ENCODE measurements at places on chromosomes 7 and 10.

DNA sequence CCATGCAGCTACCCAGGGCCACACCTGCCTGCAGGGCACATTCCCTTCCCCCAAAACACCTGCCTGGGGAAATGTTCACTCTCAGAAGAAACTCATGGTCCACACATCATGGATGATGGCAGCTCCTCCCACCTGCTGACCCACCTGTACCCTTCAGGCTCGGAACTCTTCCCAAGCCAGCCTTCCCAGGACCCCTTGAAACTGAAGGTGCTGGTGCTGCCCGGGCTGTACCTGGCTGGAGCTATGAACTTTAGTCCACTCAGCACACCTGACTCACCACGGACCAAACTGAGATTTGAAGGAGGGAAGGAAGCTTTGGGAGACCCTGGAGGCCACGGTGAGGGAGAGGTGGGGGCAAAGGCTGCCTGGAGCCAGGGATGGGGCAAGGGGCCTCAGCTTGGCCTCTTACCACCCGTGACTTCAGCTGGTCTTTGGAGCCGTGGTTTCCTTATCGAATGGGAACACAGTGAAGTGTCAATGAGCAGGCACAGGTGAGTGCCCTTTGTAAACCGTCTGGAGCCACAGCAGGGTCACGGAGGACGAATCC, 30.1 kb upstream of the INPP5A start:
- no peak for DNase-seq

DNA sequence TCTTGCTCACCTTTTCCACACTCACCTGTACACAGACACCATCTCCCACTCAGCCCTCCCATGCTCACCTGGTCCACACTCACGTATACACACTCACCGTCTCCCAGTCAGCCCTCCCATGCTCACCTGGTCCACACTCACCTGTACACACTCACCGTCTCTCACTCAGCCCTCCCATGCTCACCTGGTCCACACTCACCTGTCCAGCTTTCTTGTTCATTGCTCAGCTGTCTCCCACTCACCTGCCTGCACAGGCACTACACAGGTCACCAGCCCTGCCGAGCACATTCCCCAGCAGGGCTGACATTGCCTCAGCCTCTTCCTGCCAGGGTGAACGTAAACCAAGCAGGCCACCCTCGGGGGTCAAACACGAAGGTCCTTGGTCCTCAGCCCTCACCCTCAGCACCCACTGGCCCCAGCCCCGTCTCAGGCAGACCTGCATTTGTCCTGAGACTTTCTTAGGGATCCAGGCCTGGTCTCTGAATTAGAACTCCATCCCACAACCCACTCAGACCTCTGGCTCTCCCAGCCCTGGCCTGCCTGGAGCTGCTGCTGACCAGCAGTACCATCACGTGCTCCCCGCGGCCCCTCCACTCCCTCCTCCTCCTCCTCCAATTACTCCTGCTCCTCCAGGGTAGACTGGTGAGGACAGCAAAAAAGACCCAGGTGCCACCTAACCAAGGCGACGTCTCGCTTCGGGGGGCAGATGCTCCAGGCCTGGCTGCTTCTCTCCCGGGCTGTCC, 12.8 kb upstream of the DNAAF5 start:
- DNase-seq: no peak

DNA sequence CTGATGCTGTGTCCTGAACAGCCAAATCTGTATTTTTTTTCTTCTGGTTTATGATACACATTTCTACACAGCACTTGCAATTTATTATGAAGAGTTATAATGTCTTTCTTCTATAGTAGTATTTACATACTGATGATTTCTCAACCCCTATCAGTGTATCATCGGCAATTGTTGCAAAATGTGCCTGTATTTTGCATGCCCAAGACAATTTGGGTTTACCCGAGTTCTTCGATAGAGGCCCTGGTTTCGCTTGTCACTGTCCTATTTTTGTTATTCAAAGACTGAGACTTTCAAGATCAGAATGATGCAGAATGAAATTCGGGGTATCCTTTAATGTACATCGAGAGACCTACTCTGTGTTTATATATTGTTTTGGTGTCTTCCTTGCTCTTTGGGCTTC, 184.5 kb upstream of the PRSS58 start:
- DNase-seq: no peak

GRCh38 chr7:25675789-25676474, 447.6 kb upstream of the NPVF start:
- no peak for DNase-seq

DNA sequence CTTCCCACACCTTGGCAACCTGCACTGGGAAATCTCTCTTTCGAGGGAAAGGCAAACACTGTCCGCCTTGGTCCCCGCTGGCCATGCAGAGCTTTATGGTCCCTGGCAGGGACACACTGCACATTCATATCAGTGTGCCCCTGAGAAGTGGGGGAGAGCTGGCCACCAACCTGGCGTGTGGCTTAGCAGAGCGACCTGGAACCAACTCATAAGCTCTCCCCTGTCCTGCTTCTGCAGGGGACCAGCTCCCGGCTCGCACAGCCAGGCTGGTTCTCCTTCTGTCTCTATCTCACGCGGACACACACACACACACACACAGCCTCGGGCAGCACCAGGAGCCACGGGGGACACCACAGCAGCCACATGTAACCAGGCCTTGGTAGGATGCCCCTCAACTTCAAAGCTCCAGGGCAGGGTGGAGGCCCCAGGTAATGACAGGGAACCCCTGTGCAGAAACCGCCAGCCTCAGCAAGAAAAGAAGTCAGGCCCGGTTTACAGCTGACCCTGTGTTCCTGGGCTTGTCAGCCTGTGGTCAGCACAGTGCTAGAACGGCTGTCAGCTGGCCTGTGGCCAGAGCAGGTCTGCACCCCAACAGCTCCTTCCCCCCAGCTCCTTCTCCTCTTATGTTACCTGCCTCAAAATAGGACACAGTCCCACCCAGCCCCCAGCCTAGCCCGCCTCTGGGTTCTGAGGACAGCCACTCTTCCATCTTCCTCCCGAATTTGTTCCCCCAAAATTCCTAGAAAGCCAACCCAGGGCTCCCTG, 69.3 kb downstream of the OAT start:
- no peak for DNase-seq

DNA sequence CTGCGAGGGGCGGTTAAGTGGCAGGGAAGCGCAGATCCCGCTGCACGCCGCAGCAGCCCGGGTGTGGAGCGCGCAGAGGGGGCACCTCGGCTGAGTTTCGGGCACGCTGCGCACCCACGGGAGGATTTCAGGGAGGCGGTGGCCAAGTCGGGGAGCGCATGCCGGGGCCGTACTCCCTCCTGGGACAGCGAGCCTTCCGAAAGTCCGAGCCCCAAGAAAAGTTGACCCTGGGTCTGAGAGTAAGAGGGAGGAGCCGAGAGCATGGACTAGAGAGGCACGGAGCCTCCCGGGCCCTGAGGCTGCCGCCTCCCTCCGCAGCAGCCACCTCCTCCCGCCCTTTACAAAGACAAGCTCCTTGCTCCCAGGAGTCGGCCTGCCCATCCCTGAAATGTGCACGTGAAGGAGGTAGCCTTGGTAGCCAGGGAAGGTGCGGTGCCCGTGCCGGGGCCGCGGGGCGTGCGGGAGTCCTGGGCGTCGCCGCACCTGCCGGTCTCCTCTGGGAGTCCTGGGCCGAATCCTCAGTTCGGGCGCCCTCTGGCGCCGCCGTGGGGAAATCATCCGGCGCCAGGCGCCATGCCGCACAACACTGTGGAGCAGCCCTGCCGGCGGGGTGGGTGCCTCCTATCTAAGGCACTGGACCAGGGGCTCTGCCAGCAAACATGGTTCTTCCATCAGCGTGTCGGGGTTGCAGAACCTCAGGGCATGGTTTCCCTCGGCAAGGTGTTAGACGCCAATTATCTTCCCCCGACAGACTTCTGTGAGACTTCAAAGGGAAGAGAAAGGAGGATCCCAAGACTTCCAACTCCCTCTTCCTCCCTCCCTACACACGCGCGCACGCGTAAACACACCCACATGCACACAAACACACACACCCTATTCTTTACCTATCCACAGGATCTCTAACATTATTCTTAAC, 104.0 kb downstream of the TRIL start:
- DNase-seq: peak; percentile 91

All from GM13977 (cell line).